NCI-H1694 (cell line): ENCODE measurements at places on chromosomes 6 and 20.

DNA sequence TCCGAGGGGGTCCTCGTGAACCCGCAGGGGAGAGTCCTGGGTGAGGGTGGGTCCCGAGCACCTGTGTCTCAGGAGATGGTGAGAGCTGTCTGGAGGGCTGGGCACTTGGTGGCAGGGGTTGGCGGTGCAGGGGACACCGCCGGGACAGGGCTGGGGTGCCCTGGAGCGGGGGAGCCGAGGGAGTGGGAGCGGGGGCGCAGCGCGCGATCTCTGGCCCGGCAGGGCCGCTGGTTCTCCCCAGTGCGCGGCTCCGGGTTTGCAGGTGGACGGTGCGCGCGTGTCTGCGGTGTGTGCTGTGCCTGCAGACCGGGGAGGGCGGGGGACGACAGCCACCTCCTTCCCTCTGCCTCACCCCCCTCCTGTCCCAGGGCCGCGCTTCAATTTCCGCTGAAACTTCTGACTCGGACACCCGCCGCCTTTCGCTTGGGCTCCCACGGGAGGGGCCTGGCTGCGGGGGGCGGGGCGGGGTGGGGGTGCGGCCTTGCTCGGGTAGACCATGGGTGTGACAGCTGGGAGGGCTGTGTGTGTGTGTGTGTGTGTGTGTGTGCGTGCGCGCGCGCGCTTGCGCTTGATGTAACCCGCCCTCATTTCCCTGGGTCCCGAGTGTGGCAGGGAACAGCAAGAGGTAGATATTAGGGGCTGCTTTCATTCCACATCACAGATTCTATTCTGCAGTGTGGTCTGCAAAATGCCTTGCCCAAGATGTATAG is 1.2 kb downstream of the TRIB3 start:
- DNase-seq, result peak; percentile 54

DNA sequence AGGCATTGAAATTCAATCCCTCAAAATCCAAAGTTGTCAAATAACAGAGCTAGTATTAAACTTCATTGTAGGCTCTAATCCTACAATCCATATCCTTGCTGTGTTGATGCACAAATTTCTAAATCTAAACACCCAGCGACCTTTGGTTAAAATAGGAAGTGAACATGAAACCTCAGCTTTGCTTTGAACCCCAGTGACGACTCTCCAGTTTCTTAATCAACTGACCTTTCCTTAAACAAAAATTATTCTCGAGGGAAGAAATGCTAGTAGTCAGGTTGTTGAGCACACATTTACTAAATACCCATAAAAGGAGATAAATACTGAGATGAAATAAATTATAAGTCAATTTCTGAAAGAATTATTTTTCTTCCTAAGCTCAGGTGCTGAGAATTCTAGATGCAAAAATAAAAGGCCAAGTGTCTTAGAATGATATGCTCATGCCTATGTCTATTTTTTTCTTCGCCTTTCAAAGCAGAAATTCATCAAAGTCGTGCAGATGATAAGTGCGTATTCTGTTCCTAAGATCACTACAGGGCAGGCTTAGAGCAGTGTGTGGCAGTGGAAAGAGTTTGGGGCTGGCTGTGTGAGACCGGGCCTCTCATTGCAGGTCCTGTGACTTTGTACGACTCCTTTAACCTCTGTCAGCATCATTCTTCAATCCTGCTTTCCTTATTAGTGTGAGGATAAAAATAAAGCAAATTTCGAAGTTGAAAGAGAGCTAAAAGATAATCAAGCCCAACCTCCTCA is 208.7 kb downstream of the PRL start:
- DNase-seq, result no peak

GRCh38 chr6:113774127-113774825 is 82.9 kb upstream of the MARCKS start:
- no peak for DNase-seq

DNA sequence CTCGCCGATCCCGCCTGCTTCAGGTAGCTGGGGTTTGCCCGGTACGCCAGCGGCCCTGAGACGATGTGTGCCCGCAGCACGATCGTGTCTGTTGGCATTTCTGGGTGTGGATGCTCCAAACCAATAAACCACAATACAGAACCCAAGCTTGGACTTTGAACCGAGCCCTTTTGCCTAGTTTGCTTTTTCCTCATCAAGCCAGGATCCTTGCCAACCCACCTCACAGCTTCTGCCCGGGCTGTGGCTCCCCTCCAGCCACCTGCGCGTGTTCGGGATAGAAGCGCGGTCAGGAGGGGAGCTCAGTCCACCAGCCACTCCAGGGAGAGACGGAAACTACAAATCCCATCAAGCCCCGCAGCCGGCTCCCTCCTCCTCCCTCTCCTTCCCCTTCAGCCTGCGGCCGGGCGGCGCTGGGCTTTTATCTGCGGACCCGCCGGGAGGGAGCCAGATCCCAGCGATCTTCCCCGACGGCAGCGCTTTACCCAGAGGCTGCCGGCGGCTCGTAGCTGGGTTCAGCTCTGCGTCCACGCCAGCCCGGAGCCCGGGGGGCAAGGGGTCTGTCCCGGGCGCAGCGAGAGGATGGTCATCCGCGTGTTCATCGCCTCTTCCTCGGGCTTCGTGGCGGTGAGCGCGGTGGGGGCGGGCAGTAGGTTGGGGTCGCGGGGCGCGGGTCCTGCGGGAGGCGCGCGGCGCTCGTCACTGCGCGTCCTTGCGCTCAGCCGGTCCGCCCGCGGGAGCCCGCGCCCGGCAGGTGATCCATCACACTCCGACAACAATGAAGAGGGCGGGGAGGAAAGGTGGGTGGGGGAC is at the start of gene SH3BGRL2:
Gene SH3BGRL2 (plus strand): TSS at position 447 of the 810 bp plus-strand sequence. CDS start 133 bp downstream, at position 580.
- peak; percentile 64 for DNase-seq

GRCh38 chr20:51313358-51313827 is 229.1 kb downstream of the NFATC2 start:
- no peak for DNase-seq

DNA sequence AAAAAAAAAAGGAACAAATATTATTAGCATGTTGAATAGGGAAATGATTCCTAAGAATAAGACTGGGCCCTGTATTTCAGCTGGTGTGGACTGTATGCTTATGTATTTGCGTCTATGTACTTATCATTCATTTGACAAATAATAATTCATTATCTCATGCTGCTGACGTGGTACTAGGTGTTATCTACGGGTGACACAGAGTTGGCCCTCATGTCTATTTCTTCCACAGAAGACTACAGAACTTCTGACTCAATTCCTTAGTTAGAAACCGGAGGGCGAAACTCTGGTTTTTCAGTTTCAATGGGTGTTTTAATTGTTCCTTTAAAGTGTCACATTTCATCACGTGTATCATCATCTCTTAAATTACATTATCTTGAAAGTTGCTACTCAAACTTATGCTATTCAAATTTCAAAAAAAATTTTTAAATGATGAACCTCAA is 305.9 kb downstream of the CLIC5 start:
- no peak for DNase-seq

GRCh38 chr6:112780498-112781096 is 433.5 kb downstream of the RFPL4B start:
- peak; percentile 59 for DNase-seq
